ENCODE measurements at places on chromosomes 7 and 10.

GRCh38 chr10:102975483-102976379 is 57.6 kb downstream of the CNNM2 start:
- DNase-seq: no peak

DNA sequence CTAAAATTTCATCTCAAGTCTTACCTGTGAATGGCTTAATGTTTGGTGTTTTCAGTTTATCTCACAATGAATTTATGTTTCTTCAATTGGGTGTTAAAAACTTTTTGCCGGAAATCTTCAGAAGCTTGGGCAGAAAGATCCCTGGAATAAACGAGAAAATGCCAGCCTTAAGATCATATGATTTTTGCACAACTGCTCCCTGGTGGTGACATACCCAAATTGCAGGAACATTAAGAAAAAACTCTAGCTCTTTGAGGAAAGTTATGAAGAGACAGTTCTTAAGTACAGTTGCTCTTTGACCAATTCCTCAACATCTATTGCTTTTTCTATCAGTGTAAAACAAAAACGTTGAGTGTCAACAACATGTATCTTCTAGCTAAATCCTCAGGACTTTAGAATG is 48.2 kb upstream of the CREB5 start:
- DNase-seq: no peak

DNA sequence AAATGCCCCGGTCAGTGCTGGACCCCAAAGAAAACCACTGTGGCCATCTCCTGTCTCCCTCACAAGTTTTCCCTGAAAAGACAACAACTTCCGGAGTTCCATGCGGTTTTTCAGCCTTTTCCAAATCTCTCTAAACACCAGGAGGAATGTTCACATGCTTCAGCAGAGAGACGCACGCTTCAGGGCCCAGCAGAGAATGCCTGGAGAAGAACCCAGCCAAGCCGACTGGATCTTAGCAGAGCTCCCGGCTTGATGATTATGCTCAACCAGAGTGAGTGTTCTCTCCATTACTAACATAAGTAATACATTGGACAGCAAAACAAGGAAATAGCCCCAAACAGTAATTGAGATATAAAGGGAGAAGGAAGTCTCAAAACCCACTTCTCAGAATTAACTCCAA is 17.9 kb downstream of the PRKCQ start:
- no peak for DNase-seq

DNA sequence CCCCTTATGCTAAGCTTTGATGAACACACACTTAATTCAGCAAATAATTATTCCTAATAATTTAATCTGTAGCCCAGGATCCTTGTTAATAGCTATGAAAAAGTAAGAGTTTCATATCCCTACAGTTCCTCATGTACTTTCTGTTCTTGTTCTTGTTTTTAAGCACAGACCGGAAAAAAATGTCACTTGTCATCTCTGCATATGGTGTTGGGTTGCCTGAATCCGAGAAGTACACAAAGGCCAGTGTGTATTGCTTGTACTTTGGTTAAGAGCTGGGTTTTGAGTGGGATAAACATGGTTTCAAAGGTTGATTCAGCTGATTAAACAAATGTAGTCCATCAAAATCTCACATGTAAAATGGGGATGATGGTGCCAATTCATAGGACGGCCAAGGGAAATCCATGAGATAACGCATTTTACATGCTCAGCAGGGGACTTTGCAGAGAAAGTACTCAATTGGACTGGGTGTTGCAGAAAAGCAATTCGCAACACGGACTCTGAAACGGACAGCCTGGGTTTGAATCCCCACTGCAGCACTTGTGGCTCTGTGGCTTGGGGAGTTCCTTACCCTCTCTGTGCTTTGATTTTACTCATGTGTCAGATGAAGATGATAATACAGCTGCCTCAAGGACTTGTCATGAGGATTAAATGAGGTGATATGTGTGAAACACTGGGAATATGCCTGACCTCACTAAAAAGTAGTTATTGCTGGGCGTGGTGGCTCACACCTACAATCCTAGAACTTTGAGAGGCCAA is 71.7 kb downstream of the MAP3K8 start:
- DNase-seq: no peak

GRCh38 chr7:101378751-101379174 is 16.1 kb downstream of the COL26A1 start:
- no peak for DNase-seq

DNA sequence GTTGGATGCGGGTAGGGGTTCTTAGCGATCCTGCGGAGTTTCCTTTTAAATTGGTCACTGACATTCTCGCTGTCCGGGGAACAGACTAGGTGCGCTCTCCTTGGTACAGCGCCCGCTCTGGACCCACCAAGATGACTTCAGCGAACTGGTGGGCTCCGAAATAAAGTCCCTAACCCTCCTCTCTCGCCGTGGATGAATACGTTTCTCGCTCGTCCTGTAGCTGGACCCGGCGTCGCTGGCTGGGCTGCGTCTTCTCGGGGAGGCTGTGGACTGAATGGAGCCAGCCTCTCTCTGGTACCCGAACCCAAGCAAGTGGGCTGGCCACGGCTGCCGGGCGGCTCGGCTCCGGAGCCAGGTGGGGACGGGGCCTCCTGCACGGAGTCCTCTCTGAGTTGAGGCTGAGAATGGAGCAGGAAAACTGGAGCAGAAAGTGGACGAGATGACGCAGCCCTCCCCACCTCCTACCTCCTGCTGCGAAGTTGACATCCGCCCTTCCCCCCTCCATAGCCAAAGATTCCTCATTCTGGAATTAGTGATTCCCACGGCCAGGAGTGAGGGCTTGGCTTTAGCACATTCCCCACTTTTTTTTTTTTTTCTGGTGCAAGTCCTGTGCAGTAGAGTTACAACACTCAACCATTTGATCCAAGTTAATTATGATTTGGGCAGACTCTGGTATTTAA is 1.5 kb downstream of the UNC5B start:
- no peak for DNase-seq

- DNase-seq: no peak
These were observed 9.2 kb downstream of the GDF2 start for GRCh38 chr10:47331491-47331890.

Measured in activated CD4-positive, alpha-beta T cell treated with anti-CD3 and anti-CD28 coated beads for 4 hours (primary cell).